ENCODE measurements at places on chromosomes 7 and 10.
A peak's percentile ranks its signal among the peaks of the same experiment; 100 is the strongest.

- DNase-seq: no peak
Observed at GRCh38 chr10:22615819-22616499, 98.4 kb downstream of the PIP4K2A start.

DNA sequence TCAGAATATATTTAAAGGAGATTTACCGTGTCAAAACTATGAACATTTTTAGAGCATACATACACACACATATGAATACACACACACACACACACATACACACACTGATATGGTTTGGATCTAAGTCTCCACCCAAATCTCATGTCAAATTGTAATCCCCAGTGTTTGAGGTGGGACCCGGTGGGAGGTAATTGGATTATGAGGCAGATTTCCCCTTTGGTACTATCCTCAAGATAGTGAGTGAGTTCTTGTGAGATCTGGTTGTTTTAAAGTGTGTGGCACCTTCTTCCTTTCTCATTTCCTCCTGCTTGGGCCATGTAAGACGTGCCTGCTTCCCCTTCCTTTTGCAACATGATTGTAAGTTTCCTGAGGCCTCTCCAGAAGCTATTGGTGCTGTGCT lies 515.0 kb upstream of the ZMIZ1 start:
- no peak for DNase-seq

GRCh38 chr7:31000161-31000693 lies 36.5 kb downstream of the GHRHR start:
- no peak for DNase-seq

DNA sequence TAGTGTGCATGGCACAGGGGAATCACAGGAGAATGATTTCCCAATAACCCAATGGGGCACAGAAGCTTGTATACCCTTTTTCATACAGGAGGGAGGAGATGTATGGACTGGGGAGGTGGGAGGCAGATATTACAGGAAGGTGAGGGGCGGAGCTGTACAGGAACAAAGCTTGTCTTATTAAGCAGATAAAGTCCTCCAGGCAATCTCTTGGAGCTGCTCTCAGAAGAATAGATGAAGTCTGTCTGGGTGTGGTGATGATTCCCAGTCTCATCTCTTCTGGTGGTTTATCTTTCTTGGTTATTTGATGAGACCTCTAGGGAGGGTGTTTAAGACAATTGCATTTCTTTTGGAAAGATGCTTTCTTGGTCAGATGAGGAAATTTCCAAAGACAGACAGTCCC lies 25.1 kb upstream of the CPA5 start:
- DNase-seq: no peak

- DNase-seq: peak; percentile 14
Observed at GRCh38 chr7:137873979-137874777, 27.4 kb upstream of the DGKI start.

DNA sequence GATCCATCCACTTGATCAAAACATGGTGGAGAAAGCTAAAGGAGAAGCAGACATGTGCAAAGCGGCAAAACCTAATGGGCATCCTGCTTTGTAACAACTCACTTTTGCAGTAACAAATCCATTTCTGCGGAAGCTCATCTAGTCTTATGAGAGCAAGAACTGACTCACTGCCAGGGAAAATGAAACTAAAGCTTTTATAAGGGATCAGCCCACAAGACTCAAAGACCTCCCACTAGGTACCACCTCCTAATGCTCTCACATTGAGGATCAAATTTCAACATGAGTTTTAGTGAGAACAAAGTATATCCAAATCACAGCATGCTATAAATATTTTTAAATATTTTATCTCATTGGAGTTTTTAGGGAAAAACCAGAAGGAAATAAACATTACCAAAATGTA lies 120.1 kb upstream of the GNAI1 start:
- DNase-seq: no peak

DNA sequence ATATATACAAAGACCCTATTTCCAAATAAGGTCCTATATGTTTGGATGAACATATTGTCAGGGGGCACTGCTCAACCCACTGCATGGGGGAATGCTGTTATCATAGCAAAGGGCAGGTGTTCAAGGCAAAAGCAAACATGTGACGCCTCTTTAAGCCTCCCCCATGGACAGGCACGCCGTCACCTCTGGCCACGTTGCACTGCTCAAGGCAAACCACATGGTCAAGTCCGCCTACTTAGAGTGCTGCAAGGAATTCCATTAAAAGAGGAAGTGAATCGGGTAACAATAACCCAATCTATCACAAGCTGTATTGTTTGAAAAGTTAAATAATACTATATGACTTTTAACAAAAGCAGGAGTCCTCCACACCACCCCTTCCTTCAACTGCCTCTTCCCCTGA lies 8.8 kb upstream of the CALD1 start:
- DNase-seq: no peak

- no peak for DNase-seq
Observed at GRCh38 chr7:100155553-100156317, 2.8 kb downstream of the TRAPPC14 start.

- no peak for DNase-seq
Observed at GRCh38 chr10:24962995-24963394, 10.6 kb upstream of the PRTFDC1 start.
